Activated naive CD4-positive, alpha-beta T cell treated with anti-CD3 and anti-CD28 coated beads for 36 hours (primary cell): ENCODE measurements at places on chromosomes 16 and 17. TPM values are rescaled to one million over a fixed set of nuclear protein-coding genes. Genes with fewer than 3 reads are reported as not detected.

ITGA2B gene
- 0.31 TPM for total RNA-seq

NAA38 gene
- 75.3 TPM for total RNA-seq

PTX4 gene
- not detected for total RNA-seq

SEZ6L2 gene
- 0.30 TPM for total RNA-seq

NXPH3 gene
- 0.25 TPM for total RNA-seq

APOH gene
- not detected for total RNA-seq

SNX20 gene
- total RNA-seq = 30.3 TPM

ITGAD gene
- total RNA-seq = not detected

RCVRN gene
- total RNA-seq = not detected
